Left colon (tissue), 2 donors: ENCODE measurements at places on chromosomes 6 and 20.

GRCh38 chr20:12592756-12593155 lies 416.0 kb upstream of the SPTLC3 start:
- DNase-seq, result no peak

DNA sequence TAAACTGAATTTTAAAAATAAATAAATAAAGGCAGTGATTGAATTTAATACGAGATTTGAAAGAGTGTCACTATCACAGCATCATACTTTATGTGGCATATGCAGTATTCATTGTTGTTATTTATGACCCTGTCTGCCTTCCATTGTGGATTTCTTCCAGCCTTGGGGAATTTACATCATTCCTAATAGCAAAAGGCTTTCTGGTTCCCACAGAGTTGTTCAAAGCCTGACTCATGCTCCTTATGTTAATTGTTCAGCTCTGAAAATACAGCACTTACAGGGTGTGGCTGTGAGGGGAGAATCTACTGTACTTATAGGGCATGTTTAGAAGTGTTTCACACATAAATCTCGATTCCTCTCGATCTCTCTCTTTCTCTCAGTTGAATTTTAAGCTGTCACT lies 54.4 kb downstream of the JAG1 start:
- DNase-seq, result no peak

GRCh38 chr20:8583566-8584043 lies 451.5 kb downstream of the PLCB1 start:
- no peak for DNase-seq

- no peak for DNase-seq
Observed at GRCh38 chr6:4965562-4966389, 38.1 kb downstream of the RPP40 start.
